ENCODE measurements at places on chromosomes 3 and 15.

DNA sequence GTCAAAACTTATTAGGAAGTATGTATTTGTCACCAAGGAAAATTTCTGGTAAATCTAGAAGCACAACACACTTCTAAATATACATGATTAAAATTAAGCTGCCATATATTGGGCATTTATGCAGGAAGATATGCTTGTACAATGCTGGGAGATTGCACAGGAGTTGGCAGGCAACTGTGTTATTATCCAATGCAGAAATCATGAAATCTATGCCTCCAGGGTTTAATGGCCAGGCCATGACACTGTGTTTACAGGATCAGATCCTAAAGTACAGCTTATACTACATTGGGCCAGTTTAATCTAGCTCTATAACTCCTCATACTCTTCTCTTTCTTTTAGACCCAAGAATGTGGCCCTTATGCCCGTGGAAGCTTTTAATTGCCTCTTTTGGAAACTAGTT lies 391.4 kb upstream of the DPH6 start:
- DNase-seq: no peak

DNA sequence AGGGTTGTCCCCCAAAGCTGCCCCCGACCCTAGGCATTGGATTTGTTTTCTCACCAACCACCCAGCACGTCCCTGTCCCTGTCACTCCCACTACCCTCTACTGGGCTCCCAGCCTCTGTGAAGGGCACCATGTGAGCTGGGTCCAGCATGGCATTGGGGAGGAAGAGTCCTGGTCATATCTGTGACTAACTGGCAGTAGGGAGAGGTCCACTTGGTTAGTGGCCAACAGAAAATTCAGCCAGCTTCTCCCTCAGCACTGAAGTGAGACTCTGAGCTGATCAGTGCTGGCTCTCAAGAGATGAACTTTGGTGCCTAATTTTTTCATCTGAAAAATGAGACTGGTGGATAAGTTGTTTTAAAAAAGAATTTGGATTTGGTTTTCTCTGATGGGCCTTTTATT lies 11.3 kb upstream of the KIF23 start:
- DNase-seq: no peak

GRCh38 chr3:99470841-99471240 lies 167.6 kb upstream of the COL8A1 start:
- no peak for DNase-seq

GRCh38 chr3:68256635-68257223 lies 602.3 kb upstream of the SUCLG2 start:
- DNase-seq: no peak

- DNase-seq: peak; percentile 72
Observed at GRCh38 chr3:14319654-14320182, 82.7 kb upstream of the SLC6A6 start.

DNA sequence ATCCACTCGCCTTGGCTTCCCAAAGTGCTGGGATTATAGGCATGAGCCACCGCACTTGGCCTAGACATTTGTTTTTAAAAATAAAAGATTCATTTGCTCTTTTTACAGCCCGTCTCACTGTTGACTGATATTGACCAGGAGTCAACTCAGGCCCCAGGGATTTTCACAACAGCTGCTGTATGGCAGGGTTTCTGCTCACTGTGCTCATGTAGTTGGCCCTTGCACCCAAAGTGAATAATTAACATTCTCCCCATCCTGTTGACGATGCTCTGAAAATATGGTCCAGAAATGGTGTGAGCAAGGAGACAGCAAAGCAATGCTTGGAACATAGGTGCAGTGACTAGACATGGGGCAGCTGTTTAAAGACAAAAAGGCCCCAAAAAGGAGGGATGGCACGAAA lies 2.9 kb upstream of the CCR5 start:
- no peak for DNase-seq

Measured in RWPE1 (cell line).